ENCODE measurements at places on chromosomes 1 and 21.

DNA sequence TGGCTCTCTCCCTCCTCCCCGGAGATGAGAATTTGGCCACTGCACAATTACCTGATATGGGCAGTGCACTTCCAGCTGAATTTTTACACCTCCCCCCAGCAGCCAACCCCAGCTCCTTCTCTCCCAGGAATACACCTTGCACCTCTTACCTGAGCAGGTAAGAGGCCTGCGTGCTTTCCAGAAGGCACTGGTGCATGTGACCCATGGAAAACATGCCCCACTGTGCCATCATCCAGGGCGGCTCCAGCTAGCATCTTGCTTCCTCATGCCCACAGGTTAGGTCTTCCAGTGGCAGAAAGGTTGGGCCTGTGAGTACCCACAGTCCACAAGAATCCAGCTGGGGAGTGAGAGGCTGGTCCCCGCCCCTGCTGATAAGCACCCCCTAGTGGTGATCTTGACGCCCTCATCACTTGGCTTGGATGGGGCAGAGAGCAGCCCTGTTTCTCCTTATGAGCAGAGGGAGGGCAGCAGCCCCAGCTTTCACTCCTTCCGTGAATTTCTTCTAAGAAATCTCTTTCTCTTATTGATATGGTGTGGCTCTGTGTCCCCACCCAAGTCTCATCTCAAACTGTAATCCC, 57.8 kb downstream of the EDARADD start:
- DNase-seq = peak; percentile 17

- no peak for DNase-seq
Observed at GRCh38 chr1:17118268-17118667, 983 bp downstream of the PADI2 start.

DNA sequence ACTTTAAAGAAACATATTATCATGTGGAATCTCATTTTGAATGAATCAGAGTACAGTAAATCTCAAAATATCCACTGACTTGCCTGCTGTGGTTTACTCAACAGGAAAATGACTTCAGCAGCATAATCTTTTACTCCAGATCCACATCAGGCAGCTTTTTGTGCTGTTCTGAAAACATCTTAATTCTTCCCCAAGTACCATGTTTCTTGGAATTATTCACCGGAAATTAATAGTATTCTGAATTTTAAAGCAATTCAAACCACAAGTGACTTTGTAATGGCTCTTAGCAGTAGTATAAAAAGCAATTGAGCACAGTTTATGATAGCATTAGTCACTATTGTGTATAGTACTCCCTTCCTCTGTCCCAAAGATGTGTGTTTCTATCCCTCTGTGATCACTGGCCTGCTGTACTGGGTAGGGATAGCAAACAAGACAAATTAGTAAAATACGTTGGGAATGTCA, 64.2 kb upstream of the ERRFI1 start:
- no peak for DNase-seq

DNA sequence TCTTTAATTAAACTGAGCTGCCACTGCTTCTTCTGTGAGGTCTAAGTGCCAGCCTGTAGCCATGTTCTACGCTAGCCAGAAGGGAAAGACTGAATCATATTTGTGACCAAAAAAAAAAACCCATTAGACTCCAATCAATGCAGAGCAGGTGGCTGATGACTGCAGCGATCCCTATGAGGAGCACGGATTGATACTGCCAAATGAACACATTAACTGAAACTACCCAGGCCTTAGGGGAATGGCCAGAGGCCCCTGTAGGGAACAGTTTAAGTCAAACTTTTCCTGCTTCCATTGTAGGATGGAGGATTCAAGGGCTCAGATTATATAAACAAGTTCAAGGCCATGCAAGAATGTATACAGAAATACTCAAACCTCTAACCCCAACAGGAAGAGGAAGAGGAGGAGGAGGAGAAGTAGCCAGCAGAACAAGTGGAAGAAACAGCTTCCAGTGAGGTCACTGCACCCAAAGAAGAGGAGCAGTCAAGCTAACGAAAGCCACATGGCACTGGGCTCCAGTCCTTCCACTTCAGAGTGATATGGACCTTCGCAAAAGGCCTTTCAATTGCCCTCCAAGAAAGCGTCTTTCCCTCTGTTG, 328.3 kb downstream of the SMYD3 start:
- DNase-seq = no peak

DNA sequence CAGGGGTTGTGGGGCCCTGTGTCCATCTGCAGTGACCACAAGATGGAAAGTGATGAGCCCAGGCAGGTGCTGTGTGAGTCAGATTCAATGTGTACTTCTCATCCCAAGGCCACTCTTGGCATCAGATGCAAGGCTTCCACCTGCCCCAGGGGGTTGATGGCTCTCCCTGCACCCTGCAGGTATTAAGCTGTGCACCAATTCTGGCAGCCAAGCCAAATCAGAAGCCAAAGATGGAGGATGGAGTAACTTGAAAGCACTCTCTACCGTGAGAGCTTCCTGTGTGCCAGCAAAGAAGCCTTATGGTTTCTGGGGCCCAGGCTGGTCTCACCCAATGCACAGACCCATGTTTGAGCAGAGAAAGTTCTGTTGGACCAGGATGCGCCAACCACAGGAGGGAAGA, 44.3 kb upstream of the TENT5C start:
- DNase-seq = no peak

DNA sequence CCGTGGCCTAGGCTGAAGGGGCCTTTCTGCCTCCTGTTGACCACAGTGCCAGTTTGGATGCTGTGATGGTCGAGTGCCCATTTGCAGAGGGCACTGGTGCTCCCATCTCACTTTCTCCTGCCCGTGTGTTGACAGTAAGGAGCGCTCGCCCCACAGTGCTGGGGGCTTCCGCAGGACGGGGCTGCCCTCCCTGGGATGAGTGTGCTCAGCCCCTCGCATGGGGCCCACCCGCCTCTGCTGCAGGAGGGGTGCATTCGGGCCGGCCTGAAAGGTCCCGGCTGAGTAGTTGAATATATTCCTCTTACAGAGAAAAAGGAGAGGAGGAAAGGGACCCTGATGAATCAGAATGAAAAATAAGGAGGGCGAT, 37.3 kb downstream of the NTPCR start:
- DNase-seq = no peak

DNA sequence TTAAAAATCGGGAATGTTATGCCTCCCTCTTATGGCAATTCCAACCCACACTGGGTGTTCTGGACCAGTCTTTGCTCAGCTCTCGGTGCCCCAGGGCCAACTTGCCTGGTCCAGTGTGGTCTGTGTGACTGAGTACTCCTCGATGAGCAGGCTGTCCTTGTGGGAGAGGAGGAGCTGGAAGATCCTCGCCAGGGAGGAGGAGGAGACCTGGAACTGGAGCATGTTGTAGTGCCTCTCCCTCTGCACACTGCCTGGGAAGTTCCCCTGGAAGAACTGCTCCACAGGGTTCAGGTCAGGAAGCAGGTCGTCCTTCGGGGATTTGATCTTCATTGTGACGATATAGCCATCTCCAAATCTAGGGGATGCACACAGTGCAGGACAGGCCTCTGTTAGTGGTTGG, 88.5 kb upstream of the GCLM start:
- no peak for DNase-seq

DNA sequence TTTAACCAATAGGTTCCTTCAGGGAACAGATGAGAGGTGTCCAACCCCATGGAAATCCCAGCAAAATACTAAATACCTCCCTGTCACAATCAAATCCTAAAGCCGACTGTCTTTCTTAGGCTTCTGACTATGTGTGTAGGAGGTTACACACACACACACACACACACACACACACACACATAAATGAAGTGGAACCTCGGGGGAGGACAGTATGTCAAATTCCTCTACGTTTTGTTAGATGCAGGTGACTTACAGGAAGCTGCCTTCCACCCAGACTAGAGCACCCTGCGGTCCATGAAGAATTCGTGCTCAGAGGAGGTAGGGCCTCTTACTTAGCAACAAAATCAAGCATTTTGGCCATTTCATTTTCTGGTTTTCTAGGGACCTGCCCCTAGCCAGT, 16.4 kb downstream of the RSPH1 start:
- no peak for DNase-seq

GRCh38 chr1:27004471-27005165, 8.0 kb downstream of the TENT5B start:
- no peak for DNase-seq

DNA sequence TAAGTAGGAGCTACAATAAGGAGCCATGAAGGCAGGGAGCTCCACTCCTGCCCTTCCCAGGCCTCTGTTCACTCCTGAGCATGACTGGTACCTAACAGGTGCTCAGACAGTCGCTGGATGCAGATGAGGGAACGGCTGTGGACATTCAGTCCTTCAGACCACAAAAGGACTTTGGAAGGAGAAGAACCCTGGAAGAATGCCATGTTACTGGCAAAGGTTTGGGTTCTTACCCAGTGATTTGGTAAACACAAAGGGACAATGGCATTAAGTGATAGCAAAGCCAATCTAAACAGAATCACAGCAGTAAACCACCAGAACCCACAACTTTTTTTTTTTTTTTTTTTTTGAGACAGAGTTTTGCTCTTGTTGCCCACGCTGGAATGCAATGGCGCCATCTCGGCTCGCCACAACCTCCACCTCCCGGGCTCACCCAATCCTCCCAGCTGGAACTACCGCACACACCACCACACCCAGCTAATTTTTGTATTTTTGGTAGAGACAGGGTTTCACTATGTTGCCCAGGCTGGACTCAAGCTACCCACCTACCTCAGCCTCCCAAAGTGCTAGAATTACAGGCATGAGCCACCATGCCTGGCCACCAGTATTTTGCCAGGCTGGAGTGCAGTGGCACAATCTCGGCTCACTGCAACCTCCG, 7.5 kb upstream of the CBR3 start:
- no peak for DNase-seq

DNA sequence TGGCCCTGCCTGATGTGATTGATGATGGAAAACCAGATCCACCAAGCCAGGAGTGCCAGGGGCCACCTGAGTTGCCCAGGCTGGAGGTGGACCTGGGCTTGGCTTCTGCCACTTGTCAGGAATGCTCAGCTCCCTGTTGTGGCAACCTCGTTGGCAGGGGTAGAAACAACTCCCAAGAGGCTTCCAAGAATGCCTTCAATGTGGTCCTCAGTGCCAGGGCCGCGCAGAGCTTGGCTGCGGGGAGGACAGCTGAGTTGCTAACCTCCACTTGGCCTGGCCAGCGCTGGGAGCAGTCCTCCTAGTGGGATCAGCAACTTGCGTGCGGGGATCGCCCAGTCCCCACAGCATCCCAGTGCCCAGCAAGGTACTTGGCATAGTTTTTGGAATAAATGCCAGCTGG, 9.0 kb downstream of the MYOM3 start:
- no peak for DNase-seq

DNA sequence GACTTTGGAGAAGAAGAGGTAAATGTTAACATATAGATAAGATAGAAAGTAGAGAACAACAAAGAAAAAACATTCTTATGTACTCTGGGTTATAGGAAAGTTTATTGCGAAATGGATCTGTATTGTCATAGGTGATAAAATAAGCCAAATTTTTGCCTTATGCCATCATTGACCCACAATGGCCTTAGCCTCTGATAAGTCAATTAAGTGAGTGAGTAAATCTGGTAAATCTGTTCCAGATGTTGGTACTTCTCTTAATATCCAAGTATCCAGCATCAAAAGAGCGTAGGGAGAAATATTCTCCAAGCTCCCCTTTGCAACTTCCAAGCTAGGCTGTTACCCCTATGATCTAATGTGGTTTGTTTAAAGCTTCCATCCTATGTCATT, 38.3 kb upstream of the CLCA4 start:
- no peak for DNase-seq

- DNase-seq = no peak
Observed at GRCh38 chr1:13523780-13524477, 10.1 kb upstream of the LRRC38 start.

DNA sequence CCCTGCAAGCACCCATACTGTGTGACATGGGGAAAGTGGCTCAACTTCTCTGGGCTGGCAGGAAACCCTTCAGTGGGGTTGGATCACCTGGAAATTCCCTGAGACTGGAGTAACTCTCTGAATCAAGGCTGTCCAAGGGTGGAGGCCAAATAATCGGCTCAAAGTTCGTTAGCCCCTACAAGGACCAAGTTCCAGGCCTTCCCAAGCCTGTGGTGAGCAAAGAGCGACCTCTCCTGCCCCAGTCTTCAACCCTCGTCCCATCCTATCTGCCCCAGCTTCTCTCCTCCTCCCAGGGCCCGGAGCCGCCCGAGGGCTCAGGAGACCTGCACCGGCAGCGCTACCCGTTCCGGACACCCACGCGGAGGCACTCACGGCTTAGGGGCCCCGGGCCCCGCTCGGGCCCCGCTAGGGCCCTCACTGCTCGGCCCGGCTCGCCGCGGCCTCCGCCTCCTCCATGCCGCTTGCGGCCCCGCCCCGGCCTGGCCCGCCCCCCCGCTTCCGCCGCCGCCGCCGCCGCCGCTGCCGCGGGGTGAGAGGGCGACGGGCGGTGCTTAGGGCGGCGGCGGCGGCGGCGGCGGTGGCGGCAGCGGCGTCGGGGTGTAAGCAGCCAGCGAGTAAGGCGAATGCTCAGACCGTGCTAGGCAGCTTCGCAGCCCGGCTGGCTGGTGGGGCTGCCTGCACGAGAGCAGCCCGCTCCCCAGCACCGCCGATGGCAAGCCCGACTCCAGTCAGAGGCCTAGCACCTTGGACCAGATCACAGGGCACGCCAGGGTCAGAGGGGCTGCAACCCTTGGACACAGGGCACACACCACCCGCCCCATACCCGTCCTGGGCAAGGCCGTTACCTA, at the start of gene POMGNT1:
Gene POMGNT1, minus strand, starts transcription at position 471 of the 848 bp plus-strand sequence. CDS start 613 bp downstream, outside the sequence.
- peak; percentile 70 for DNase-seq

GRCh38 chr1:82227306-82228095, 426.8 kb downstream of the ADGRL2 start:
- DNase-seq = no peak

GRCh38 chr1:236287757-236288619, 6.2 kb upstream of the ERO1B start:
- DNase-seq = no peak

DNA sequence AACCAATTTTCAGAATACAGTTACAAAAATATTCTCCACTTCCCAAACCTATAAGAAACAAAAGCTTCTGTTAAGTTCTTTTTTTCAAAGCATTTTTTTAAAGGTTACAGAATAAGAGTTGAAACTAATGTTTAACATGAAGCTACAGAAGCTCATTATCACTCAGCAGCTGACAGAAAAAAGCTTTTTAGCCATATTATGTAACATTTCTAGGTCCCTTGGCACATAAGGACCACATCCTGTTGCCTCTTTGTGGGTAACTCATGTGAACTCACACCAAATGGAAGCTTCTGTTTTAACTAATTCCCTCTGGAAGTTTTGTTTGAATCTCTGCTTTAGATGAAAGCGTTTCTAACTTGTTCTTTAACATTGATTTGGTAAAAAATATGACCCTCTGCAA, 242.5 kb upstream of the TMPRSS15 start:
- no peak for DNase-seq

- DNase-seq = no peak
Observed at GRCh38 chr1:215081661-215082531, 641 bp upstream of the KCNK2 start.

DNA sequence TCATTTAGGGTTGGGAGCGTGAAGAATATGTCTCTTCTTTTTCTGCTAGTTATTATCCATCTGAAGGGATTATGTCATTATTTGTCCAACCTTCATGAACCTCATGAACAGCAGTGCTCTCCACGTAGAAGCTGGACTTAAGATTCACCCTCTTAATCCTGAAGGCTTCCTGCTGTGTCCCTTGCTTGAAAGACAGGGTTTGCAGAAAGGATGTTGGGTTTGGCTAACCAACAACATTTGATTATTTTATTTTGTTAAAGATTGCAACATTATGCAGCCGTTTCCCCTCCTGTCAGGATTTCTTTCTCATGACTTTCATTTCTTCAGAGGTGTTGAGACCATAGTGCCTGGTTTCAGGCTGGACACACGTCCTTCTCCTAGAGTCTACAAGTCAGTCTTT, 75.2 kb downstream of the NGF start:
- no peak for DNase-seq

Data from central memory CD4-positive, alpha-beta T cell (primary cell).